ENCODE measurements at places on chromosomes 3 and 15.

GRCh38 chr3:38366082-38366481 is 19.5 kb downstream of the XYLB start:
- no peak for DNase-seq

DNA sequence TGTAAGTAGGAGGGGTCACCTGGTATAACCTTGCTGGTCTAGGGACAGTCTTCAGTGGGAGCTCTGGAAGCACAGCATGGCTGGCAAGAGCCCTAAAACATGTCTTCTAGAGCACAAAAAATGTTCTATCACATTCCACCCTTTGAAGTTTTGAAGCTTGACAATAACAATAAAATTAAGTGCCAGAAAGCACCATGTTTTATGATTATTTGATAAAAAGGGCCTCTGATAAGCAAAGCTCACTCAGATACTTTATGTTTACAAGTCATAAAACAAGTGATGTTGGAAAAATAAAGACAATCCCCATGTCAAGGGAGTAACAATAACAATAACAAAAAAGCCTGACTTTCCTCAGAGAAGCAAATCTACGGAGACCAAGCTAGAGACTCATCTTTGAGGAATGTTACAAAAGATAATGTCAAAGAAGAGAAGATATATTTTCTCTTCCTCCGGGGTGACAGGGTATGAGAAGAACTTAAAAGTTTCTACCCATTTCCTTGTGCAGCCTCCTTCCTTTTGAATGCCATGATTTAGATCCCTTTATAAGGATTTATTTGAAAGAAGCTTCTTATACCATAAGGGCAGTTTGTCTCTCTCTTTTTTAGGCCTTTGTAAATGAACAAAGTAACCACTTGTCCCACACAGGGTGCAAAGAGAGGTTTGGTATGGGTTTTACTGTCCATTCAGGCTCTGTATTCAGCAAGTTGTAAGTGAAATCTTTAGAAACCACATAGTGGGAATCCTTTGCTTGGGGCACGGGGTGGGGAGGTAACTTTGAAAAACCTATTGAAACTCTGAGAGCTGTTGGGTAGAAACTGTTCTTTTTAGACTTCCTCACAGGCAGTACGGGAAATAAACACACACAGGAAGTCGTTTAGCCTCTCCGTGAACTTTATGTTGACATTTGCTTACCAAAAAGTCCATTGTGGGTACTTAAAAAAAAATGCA is 109.6 kb upstream of the RBMS3 start:
- no peak for DNase-seq

- DNase-seq, result no peak
Observed at GRCh38 chr15:100968050-100968966, 49.2 kb downstream of the LRRK1 start.

- no peak for DNase-seq
Observed at GRCh38 chr3:135982404-135982761, 16.9 kb downstream of the PPP2R3A start.

- no peak for DNase-seq
Observed at GRCh38 chr15:90837094-90837493, 31.3 kb upstream of the FURIN start.

DNA sequence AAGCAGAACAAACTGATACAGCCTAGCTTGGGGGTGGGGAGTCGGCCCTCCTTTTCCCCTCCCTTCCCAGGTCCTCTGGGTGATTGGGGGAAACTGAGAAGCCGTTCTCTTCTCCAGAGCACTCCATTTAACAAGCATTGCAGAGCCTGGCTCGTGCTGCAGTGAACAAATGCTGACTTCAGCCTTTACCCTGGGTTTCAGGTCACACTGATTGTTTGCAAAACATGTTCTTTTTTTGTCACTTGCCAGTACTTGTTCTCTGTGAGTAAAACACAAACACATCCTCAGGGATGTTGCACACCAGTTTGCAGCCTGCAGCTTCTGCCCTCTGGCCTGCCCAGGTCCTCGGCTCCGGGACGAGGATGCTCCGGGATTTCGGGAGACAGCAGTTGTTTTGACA is 132.8 kb downstream of the PGPEP1L start:
- DNase-seq, result no peak

DNA sequence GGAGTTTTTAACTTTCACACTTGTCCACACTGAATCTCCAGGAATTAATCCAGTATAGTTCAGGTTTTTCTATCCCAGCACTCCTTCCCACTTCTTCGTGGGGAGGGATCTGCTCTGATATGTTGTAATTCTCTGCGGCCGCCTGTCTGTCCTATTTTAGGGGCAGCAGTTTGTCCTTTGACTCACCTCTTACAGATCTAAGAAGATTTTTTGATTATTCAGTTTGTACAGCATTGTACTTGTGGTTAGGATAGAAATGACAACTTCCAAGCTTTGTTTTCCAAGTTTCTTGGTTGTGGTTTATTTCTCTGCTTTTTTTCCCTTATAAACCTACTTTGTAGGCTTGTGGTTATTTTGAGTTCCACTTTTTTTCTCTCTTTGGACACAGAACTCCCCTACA is 601.7 kb downstream of the SI start:
- no peak for DNase-seq

DNA sequence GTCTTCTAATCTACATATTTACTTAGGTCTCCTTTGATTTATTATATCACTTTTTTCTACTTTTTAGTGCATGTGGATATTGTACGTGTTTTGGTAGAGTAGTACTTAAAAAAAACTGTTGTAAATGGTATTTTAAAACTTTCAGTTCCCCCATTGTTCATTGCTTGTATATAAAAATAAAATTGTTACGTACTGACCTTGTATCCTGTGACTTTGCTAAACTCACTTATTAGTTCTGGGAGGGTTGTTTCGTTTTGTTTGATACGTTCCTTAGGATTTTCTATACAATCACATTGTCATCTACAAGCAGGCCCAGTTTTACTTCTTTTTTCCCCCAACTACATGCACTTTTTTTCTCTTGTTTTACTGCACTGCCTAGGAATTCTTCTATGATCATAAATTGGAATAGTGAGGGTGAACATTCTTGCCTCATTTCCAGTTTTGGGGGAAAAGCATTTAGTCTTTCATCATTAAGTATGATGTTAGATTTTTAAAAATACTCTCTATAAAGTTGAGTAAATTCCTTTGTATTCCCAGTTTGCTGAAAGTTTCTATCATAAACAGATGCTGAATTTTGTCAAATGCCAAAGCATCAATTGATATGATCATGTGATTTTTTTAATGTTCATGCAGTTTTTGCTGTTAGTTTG is 33.5 kb upstream of the ACKR4 start:
- no peak for DNase-seq

GRCh38 chr15:25711691-25712090 is 151.4 kb downstream of the ATP10A start:
- DNase-seq, result no peak

DNA sequence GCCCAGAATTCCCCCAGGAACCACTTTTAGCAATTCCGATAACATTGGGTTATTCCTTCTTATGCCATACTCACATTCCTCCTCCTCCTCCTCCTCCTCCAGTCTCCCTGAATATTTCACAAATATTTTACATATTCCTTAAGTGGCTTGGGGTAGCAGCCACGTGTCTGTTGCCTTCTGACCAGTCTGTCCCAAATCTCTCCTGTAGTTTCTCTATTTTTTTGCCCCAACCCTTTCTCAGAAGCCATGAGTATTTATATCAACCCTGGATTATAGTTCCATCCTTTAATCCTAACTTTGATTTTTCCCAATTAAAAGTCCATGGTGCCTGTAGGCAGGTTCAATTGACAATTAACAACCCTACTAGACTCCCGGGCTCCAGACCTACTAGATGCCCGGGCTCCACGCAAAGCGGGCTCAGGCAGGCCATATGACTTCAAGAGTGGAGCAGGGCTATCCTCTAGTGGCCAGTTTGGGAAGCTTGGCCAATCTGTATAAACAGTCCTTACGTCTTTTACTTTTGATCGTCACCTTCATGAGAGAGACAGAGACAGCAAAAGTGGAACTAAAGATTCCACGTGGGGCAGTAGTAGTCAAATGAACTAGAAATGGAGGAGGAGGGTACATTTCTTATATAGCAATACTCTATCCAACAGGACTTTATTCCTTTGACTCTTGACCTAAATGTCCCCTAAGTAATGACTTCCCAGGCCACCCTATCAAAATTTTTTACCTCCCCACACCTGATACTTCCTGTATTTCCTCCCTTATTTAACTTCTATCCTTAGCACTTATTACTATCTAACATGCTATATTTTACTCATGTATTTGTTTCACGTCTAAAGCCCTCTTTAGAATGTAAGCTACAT is 69.7 kb downstream of the USF3 start:
- peak; percentile 11 for DNase-seq

GRCh38 chr3:157107037-157107436 is 52.9 kb downstream of the CCNL1 start:
- no peak for DNase-seq

DNA sequence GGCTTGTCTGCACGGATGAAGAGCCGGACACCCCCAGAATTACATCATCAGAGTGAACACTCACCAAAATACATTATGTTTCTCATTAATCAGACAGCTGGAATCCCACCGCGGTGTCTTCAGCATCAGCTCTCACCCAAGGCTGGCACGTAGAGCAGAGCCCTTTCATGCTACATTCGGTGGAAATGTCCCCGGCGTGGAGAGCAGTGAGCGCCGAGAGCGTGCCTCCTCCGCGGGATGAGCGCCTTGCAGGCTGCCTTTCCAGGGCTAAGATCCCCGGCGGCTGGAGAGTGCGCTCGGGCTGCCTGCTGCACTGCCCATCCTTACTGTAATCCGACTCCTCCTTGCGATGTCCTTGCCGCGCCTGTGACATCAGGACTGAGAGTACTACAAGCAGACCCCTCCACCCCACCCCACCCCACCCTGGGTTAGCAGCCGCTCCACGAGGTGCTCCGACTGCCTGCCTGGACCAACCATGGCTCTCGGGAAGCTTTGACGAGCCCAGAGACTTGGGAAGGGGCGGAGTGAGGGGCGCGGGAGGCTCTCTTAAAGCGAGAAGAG is at the start of gene ZNF385D:
ZNF385D (minus strand) TSS at position 380 of the 561 bp plus-strand sequence; CDS start at position 86, 294 bp downstream.
- no peak for DNase-seq

- DNase-seq, result no peak
Observed at GRCh38 chr3:5022187-5022965, 43.1 kb downstream of the BHLHE40 start.

- DNase-seq, result peak; percentile 34
Observed at GRCh38 chr3:18556503-18557135, 131.5 kb upstream of the SATB1 start.

GRCh38 chr3:133570937-133571320 is 2.6 kb upstream of the CDV3 start:
- DNase-seq, result no peak

- DNase-seq, result no peak
Observed at GRCh38 chr3:19769694-19770093, 164.3 kb downstream of the EFHB start.

DNA sequence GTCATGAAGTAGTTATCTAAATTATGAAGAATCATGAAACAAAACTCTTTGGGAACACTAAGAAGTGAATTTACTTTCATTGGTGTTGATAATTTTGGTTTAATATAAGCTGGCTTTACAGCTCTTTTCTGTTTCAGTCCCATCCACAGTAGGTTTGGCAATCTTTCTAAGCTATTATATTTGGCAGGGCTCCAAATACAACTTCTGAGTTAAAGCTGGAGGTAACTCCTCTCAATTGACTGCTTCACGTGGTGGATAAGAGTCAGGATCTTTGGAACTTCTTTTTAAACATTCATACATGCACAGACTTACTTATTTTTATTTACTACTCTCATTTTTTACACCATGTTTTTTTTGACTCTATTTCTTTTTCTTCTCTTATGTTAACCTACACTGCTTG is 106.5 kb upstream of the EPHA3 start:
- no peak for DNase-seq

DNA sequence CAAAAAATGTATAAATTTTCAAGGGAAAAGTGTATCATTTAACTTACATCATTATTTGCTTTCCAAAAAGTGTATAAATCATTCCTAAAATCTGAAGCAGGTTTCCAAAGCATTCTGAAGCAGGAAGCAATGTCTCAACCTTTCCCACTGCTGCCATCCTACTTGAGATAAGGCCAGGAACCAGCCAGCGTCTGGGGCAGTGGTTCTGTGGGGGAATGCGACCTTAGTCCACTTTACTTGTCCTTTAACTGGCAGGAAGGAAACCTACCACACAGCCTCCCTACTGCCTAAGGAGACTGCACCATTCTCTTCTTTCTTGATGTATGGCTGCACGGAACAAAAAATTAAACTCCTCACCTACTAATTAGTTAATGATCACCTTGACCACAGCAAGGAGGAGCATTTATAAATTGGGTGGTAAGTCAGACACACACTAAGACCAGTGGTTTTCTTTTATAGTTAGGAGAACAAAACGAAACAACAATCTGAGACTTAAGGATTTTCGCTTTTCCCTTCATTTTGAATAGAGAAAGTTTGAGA is 3.7 kb downstream of the SORD start:
- no peak for DNase-seq

DNA sequence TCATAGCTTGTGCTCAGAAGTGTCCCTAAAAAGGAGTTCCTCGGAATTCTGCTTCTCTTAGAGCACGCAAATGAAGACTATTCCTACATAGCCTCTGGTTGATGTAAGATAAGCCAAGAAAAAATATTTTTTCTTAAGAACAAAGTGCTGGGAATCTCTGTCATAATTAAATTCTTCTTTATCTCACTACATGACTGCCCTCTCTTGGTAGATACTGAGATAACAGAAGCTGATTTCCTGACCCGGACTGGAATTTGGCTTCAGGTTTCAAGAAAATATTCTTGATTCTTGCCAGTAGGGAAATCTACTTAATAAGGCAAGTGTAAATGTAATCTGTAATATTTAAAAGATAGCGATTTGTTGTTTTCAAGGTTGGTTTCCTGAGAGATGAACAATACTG is 31.3 kb upstream of the SETMAR start:
- no peak for DNase-seq

DNA sequence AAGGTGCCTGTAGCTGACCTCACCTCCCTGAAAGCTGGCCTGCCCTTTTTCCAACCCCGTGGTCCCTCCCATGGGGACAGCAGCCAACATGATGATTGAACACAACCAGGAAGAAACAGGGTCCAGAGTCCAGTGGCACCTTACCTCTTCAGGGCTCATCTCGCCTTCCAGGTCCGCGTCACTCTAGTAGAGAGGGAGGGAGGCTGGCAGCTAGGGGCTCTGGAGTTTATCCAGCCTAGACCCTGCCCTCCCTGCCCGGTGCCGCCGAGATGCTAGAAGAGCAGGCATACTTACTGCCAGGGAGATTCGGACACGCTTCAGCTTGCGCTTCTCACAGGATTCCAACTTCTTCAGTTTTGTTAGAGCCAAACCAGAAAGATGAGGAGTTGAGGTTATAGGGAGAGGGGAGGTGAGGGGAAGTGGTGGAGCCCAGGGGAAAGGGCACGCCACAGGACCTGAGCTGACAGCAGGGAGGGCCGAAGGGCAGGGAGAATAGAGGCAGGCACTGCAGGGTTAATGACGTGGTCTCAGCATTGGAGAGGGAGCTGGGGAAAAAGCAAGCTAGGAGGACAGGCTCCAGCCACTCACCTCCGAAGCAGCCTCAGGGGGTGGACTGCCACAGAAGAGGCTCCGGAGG is 9.1 kb downstream of the CLCN2 start:
- no peak for DNase-seq

DNA sequence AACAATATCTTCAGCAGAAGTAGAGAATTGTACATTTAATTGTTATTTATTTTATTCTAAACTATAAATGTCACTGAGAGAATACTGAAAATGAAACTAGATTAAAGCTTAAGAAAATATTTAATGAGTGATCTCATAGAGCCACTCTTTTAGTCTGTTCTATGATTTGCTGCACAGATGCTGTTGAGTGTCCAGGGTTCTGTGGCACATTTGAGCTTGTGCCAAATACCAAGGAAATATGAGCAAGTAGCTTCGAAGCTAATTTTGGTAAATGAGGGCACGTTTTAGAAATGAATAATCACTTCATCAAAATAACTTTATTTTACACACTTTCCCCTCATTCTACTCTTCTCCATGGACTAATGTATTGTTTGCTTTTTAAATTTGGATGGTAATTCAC is 53.6 kb upstream of the THRB start:
- no peak for DNase-seq
